ENCODE measurements at places on chromosomes 5 and 9.

- no peak for DNase-seq
Measured at GRCh38 chr9:116387934-116388698, 234.5 kb downstream of the PAPPA start.

- no peak for DNase-seq
Measured at GRCh38 chr9:113574441-113575262, 111.1 kb downstream of the RGS3 start.

GRCh38 chr5:61576556-61576955 is 244.5 kb downstream of the ZSWIM6 start:
- DNase-seq = no peak

- DNase-seq = no peak
Measured at GRCh38 chr9:113482341-113482740, 18.8 kb downstream of the RGS3 start.

DNA sequence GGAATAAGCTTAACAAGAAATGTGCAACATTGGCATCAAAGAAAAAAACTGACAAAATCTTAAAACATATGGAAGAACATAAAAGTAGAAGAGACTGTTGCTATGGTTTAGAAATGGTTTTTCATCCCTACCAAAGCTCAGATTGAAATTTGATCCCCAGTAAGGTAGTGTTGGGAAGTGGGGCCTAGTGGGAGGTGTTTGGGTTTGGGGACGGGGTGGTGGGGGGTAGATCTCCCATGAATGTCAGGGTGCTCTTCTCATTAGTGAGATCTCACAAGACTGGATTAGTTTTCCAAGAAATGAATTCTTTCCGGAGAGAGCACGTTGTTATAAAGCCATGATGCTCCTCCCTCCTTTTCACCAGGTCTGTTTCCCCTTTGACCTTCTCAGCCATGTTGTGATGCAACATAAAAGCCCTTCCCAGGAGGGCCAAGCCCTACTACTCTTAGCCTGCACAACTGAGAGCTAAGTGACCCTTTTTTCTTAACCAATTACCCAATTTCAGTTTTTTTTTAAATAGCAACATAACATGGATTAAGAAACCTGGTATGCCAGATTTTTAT is 10.6 kb downstream of the TMEM167A start:
- DNase-seq = no peak

- DNase-seq = peak; percentile 65
Measured at GRCh38 chr9:133144142-133144903, 19.4 kb downstream of the GBGT1 start.

- DNase-seq = peak; percentile 61
Measured at GRCh38 chr9:69919461-69920061, 98.9 kb downstream of the CFAP95 start.

DNA sequence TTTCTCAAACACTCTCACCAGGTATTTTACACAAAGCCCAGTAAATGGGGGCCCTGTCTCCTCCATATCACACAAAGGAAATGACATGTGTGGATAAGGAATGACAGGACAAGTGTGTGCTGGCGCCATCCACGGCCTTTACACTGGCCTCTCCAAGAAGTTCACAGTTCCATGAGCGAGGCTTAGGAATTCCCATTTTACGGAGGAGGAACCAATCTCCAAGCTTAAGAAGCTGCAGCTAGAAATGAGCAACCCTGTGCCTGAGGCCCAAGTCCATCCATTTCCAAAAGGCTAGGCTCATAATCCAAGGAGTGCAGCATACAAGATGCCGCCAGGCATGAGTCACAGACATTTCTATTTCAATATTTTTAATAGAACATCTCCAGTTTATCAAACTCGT is 203.4 kb downstream of the AUH start:
- DNase-seq = no peak

DNA sequence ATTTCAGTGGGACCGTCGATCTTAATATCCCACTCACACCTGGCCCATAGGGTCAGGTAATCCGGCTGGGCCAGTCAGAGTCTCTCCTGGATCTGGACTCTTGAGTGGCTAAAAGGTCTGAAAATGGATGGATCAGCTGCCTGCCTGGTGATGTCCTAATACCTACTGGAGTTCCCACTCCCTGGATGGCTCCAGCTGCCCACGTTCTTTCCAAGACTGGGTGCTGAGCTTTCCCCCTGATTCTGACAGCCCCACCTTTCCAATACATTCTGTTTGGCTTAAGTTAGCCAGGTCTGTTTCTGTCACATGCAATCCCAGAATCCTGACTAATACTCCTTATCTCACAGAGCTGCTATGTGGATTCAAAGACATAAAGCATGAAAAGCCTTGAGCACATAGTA is 10.2 kb downstream of the SH3PXD2B start:
- DNase-seq = no peak

- DNase-seq = no peak
Measured at GRCh38 chr5:10779592-10779991, 18.6 kb upstream of the DAP start.

All from NCI-H2081 (cell line).